LNCaP clone FGC (cell line): ENCODE measurements at places on chromosomes 3 and 15.

DNA sequence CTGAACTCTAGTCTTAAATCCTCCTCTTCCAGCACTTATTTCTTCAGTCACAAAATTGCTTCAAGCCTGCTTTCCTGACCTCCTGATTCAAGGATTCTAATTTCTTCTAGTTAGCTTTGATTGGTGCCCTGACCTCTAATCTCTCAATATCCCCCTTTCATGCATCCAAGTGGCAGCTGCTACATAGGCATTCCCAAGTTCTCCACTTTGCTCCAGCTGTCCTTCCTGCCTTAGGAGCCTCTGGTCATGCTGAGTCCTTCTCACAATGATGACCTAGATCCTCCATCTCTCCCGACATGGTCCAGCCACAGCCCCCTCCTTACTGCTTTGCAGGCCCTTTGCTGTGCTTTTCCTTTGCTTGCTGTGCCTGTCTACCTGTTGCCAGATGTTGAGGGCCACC is 347.8 kb upstream of the C2CD4B start:
- DNase-seq: no peak

DNA sequence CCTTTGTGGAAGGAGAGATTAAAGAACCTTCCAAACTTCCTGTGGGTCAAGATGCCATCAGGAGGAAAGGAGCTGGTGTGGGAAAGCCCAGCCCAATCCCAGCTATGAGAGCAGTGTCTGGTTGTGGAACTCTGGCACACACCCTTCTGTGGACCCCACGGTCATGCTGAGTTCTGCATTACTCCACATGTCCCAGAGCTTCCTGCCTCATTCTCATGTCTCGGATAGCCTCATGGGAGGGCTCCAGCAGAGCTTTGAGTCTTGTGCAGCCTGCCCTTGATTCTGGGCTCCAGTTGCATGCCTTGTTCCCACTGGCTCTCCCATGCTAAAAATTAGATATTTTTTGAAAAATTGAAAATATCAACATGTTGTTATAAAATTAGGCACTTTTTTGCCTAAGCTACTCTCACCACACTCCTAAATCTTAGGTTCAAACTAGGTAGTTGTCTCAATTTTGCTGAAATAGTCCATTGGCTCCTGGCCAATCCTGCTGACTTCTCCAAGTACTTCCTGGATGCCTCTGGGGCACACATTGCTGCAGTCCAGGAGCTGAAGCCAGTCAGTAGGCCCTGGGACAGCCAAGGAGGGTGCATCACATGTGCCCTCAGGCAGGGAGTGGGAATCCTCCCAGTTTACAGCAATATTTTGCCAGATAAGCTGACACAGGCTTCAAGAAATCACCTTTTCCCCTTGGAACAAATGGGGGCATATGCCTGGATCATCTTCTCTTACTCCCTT is 144.3 kb downstream of the EEFSEC start:
- no peak for DNase-seq

- DNase-seq: peak; percentile 45
Measured at GRCh38 chr15:91049378-91050127, 27.2 kb upstream of the VPS33B start.

DNA sequence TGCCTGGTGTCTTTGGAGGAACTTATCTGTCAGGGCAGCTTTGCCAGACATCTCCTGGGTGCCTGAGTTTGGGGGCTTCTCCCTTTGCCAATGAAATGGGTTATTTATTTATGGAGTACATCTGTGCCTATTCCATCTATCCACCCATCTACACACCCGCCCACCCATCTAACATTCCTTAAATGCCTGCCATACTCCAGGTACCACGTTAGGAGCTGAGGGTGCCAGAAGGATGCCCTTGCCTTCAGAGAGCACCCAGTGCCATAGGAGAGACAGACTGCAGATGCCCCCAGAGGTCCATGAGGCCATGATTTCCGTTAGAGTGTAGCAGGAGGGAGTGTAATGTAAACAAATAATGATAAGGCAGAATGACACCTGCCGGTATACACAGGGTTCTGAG is 21.8 kb upstream of the KIF23 start:
- DNase-seq: no peak
